ENCODE measurements at places on chromosomes 11 and 22. TPM values are rescaled to one million over a fixed set of nuclear protein-coding genes. Genes with fewer than 3 reads are reported as not detected.

GRCh38 chr11:61659413-61660196, 20.6 kb upstream of the DAGLA start:
- H3K27ac ChIP-seq, result no peak overlapping the region
- no peak for DNase-seq
- no peaks in the 10 kb centered on the region for H3K27me3 ChIP-seq

- H3K36me3 ChIP-seq, result peaks cover 51% of the 10 kb centered on the region
- peak overlapping the region; percentile 80 for H3K4me3 ChIP-seq
- no peaks in the 10 kb centered on the region for H3K27me3 ChIP-seq
- peaks cover 74% of the 10 kb centered on the region for H3K4me1 ChIP-seq
These were observed 1.1 kb downstream of the CFL1 start for GRCh38 chr11:65856689-65857499.

DNA sequence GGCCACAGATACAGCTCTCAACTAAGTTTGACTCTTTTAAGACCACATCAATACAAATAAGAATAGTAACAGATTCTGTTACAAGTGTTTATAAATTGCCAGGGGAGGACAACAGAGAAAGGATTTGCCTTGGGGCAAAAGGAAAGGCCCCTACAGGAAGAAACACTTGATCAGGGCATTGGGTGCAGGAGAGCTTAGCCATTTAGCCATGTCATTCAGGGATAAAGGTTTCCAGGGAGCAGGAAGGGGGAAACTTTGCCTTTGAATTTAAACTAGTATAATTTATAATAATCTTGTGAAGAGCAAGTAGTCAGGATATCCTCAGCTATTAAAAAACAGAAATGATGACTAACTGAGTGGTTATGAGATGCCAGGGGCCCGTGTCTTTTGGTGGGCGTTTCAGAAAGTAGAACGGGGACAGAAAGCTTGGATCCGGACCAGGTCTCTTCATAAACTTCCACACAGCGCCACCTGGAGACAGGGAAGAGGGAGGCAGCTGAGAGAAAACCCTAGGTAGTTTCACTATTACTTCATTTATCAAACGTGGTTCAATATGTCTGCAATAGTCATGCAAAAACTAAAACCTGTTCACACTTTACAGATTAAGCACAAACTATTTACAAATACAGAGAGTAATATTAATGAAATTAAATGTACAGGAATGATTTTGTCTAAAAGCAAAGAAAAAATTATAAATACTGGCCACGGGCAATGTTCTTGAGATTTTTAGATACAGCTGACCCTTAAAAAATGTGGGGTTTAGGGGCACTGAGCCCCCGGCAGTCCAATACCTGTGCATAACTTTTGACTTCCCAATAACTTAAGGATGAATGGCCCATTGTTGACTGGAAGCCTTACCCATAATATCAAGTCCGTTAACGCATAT, 11.0 kb upstream of the SLC5A4 start:
- H3K27ac ChIP-seq, result no peak overlapping the region
- peaks cover 9% of the 10 kb centered on the region for H3K27me3 ChIP-seq
- no peaks in the 10 kb centered on the region for H3K36me3 ChIP-seq
- H3K4me3 ChIP-seq, result peak overlapping the region; percentile 42

DNA sequence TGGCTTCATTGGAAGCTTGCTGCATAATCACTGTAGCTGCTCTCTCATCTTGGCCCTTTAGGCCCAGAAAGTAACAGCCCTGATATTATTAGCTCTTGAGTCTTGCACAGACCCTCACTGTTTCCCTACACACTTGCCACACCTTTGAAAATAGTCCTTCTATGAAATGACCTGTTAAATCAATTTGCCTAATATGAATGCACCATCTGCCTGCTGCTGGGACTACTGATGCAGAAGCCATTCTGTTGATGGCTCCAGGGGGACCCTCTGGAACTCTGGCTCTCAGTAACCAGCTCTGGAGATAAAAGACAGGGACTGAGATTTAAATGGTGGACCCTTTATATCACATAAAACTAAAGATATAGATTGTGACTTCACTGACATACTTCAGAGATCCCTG, 14.7 kb upstream of the AMPD3 start:
- no peak for DNase-seq
- no peak overlapping the region for H3K4me3 ChIP-seq
- H3K27ac ChIP-seq, result no peak overlapping the region
- H3K4me1 ChIP-seq, result no peaks in the 10 kb centered on the region
- H3K36me3 ChIP-seq, result no peaks in the 10 kb centered on the region
- H3K27me3 ChIP-seq, result peaks cover 3% of the 10 kb centered on the region

The ASCL2 gene
- total RNA-seq, result not detected

The USP2 gene
- 135 TPM for total RNA-seq

The OR10G7 gene
- not detected for total RNA-seq

- DNase-seq, result peak; percentile 40
- H3K4me1 ChIP-seq, result peaks cover 15% of the 10 kb centered on the region
- H3K4me3 ChIP-seq, result peak overlapping the region; percentile 82
- peak overlapping the region; percentile 71 for H3K27ac ChIP-seq
These were observed 673 bp downstream of the CDON start for GRCh38 chr11:126061707-126062678.

DNA sequence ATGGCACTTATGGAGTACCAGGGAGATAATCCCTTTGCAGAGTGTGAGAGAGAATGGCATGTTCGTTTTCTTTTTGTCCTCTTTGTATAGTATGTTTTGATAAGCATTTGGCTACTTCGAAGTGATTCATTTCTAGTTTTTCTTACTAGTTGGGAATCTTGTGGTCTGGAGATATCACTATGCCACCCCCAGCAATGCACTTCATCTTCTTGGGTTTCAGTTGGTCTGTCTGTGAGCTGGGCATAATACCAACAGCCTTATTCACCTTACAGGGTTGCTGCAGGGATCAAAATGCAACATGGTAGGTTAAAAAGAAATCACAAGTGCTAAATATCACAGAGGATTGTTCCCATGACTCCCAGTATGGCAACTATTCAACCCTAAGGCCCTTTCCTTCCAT, 387.8 kb upstream of the CADM1 start:
- DNase-seq, result no peak
- peaks cover 4% of the 10 kb centered on the region for H3K27me3 ChIP-seq
- H3K36me3 ChIP-seq, result no peaks in the 10 kb centered on the region
- no peak overlapping the region for H3K4me3 ChIP-seq
- no peak overlapping the region for H3K27ac ChIP-seq

GRCh38 chr22:32692371-32692770, 109.1 kb upstream of the TIMP3 start:
- no peak for DNase-seq
- no peaks in the 10 kb centered on the region for H3K27me3 ChIP-seq

DNA sequence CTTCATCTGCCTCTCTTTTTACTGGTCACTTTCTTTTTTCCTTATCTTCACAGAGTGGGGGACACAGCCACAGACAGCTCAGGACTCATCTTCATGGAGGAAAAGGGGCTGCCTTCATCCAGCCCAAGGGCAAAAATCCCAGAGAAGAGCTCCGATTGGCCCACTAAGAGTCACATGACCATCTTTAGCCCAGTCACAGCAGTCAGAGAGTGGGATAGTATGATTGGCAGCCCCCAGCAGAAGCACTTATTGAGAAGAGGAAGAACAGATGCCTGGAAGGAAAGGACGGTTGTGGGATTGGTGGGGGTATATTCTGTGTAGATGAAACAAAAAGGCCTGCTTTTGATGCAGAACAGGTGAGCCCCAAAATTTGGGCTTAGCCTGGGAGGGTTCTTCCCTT, 77.8 kb downstream of the MN1 start:
- H3K36me3 ChIP-seq, result no peaks in the 10 kb centered on the region
- H3K27ac ChIP-seq, result no peak overlapping the region
- peaks cover 45% of the 10 kb centered on the region for H3K4me1 ChIP-seq

GRCh38 chr22:40014667-40015248, 20.0 kb downstream of the FAM83F start:
- no peak overlapping the region for H3K27ac ChIP-seq
- H3K4me3 ChIP-seq, result no peak overlapping the region
- no peak for DNase-seq
- no peaks in the 10 kb centered on the region for H3K4me1 ChIP-seq
- H3K36me3 ChIP-seq, result no peaks in the 10 kb centered on the region
- peaks cover 75% of the 10 kb centered on the region for H3K27me3 ChIP-seq

GRCh38 chr11:116275635-116276034, 497.2 kb downstream of the BUD13 start:
- H3K27ac ChIP-seq, result no peak overlapping the region
- no peaks in the 10 kb centered on the region for H3K36me3 ChIP-seq
- no peak overlapping the region for H3K4me3 ChIP-seq
- DNase-seq, result no peak
- H3K27me3 ChIP-seq, result peaks cover 48% of the 10 kb centered on the region
- peaks cover 7% of the 10 kb centered on the region for H3K4me1 ChIP-seq

- H3K4me3 ChIP-seq, result no peak overlapping the region
- no peaks in the 10 kb centered on the region for H3K27me3 ChIP-seq
- DNase-seq, result no peak
- H3K36me3 ChIP-seq, result peaks cover 42% of the 10 kb centered on the region
- H3K27ac ChIP-seq, result no peak overlapping the region
These were observed 76.8 kb downstream of the MORC2 start for GRCh38 chr22:30891781-30892180.

DNA sequence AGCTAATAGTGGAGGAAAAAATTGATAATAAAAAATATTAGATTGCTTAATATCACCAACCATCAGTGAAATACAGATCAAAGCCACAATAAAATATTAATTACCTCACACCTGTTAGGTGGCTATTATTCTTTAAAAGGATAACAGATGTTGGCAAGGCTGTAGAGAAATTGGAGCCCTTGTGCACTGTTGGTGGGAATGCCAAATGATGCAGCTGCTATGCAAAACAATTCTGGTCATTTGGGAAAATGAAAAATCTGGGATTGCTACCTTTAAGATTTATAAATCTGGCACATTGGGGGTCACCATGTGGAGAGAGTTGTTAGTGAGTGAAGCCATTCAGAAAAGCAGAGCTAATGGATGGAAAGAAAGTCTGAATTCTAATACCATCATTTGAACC, 143.4 kb downstream of the FCHSD2 start:
- H3K27me3 ChIP-seq, result no peaks in the 10 kb centered on the region
- DNase-seq, result no peak
- peaks cover 30% of the 10 kb centered on the region for H3K4me1 ChIP-seq
- no peak overlapping the region for H3K27ac ChIP-seq
- H3K36me3 ChIP-seq, result no peaks in the 10 kb centered on the region

DNA sequence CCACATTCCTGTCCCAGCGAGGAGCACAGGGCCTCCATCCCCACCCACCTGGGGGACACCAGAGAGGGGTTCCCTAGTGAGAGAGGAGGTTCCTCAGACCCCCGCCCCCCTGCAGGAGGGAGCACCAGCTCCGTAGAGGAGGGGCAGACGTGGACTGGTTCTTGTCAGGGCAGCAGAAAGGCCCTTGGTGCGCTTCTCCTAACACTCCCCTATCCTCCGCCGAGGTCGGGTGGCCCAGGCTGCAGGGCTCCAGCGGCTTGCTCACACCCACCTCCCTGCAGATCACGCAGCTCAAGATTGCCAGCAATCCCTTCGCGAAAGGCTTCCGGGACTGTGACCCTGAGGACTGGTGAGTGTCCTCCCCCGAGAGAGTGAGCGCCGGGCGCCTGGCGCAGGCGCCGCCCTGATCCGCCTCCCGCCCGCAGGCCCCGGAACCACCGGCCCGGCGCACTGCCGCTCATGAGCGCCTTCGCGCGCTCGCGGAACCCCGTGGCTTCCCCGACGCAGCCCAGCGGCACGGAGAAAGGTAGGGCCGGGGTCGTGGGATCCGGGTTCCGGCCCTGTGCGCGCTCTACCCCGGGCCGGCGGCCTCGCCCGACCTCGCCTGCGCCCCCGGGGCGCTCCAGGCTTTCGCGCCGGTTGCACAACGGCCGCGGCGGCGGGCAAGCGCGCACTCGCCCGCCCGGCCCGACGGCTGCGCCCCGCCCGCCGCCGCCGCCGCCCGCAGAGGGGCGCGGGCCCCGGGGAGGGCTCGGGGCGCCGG, 5.1 kb downstream of the TBX1 start:
- H3K27ac ChIP-seq, result no peak overlapping the region
- H3K27me3 ChIP-seq, result peaks cover 97% of the 10 kb centered on the region
- DNase-seq, result no peak
- H3K36me3 ChIP-seq, result no peaks in the 10 kb centered on the region
- peaks cover 34% of the 10 kb centered on the region for H3K4me1 ChIP-seq

GRCh38 chr11:16632295-16633200, 105.9 kb upstream of the C11orf58 start:
- DNase-seq, result no peak
- no peak overlapping the region for H3K27ac ChIP-seq
- no peaks in the 10 kb centered on the region for H3K4me1 ChIP-seq
- H3K4me3 ChIP-seq, result no peak overlapping the region

DNA sequence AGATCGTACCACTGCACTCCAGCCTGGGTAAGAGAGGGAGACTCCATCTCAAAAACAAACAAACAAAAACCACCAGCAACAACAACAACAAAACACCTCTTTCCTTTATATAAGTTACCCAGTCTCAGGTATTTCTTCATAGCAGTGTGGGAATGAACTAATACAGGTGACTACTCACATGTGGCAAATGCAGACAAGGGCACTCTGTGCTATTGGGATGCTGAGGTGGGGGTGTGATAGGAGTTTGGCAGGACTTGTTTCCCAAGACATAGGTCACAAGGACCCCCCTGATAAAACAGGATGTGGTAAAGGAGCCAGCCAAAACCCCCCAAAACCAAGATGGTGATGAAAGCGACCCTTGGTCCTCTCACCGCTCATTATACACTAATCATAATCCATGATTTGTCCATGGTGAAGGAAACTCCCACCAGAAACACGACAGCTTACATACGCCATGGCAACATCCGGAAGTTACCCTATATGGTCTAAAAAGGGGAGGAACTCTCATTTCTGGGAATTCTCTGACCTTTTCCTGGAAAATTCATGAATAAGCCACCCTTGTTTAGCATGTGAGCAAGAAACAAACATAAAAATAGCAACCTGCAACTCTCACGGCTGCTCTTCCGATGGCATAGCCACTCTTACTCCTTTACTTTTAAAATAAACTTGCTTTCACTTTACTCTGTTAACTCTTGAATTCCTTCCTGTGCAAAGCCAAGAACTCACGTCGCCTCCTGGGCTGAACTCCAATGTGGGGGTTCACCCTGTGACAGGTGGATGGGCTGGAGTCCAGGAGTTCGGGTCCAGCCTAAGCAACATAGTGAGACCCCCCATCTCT, 18.8 kb upstream of the INCENP start:
- H3K4me1 ChIP-seq, result peaks cover 35% of the 10 kb centered on the region
- H3K27ac ChIP-seq, result peak overlapping the region; percentile 83
- no peaks in the 10 kb centered on the region for H3K36me3 ChIP-seq
- no peaks in the 10 kb centered on the region for H3K27me3 ChIP-seq
- peak overlapping the region; percentile 49 for H3K4me3 ChIP-seq

GRCh38 chr11:65976216-65977176, 15.0 kb downstream of the SART1 start:
- no peaks in the 10 kb centered on the region for H3K27me3 ChIP-seq
- no peak for DNase-seq
- no peaks in the 10 kb centered on the region for H3K4me1 ChIP-seq
- H3K4me3 ChIP-seq, result no peak overlapping the region
- H3K27ac ChIP-seq, result no peak overlapping the region

GRCh38 chr11:86097980-86098379, 29.1 kb upstream of the PICALM start:
- no peaks in the 10 kb centered on the region for H3K36me3 ChIP-seq
- no peak overlapping the region for H3K4me3 ChIP-seq
- H3K27me3 ChIP-seq, result no peaks in the 10 kb centered on the region
- H3K27ac ChIP-seq, result no peak overlapping the region
- no peaks in the 10 kb centered on the region for H3K4me1 ChIP-seq
- DNase-seq, result no peak

- H3K4me1 ChIP-seq, result peaks cover 63% of the 10 kb centered on the region
- peak overlapping the region; percentile 66 for H3K4me3 ChIP-seq
- peak; percentile 70 for DNase-seq
- H3K36me3 ChIP-seq, result no peaks in the 10 kb centered on the region
- peaks cover 100% of the 10 kb centered on the region for H3K27me3 ChIP-seq
These were observed 5.3 kb downstream of the VSIG2 start for GRCh38 chr11:124746621-124747243.

- no peak overlapping the region for H3K4me3 ChIP-seq
- peaks cover 36% of the 10 kb centered on the region for H3K27me3 ChIP-seq
- peaks cover 26% of the 10 kb centered on the region for H3K4me1 ChIP-seq
- H3K36me3 ChIP-seq, result no peaks in the 10 kb centered on the region
These were observed 14.3 kb upstream of the EFCAB6 start for GRCh38 chr22:43826142-43827002.

The SAA4 gene
- total RNA-seq, result not detected
